Inflammatory macrophage treated with lipopolysaccharide for 1 hour (primary cell): ENCODE measurements at places on chromosomes 1 and 21.

DNA sequence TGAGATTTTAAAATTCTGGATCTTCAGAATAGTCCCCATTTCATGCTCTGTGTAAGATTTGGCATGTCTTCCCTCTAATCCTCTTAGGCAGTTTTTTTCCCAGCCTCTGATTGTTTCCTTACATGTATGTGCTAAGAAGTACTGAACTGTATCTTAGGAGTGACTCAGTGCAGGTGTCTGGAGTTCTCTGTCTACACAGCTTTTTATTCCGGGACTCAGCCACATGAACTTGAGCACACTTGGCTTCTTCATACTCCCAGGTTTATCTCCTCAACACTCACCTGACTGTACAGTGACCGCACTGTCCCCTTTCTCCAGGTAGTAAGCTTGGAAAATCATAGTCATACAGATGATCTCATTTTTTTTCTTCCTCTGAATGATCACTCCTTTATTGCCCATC is 50.7 kb downstream of the SYT14 start:
- no peak for DNase-seq

GRCh38 chr1:204383163-204383904 is 23.6 kb upstream of the PLEKHA6 start:
- no peak for DNase-seq

- peak; percentile 72 for DNase-seq
Measured at GRCh38 chr1:97907886-97908285, 12.9 kb downstream of the DPYD start.

DNA sequence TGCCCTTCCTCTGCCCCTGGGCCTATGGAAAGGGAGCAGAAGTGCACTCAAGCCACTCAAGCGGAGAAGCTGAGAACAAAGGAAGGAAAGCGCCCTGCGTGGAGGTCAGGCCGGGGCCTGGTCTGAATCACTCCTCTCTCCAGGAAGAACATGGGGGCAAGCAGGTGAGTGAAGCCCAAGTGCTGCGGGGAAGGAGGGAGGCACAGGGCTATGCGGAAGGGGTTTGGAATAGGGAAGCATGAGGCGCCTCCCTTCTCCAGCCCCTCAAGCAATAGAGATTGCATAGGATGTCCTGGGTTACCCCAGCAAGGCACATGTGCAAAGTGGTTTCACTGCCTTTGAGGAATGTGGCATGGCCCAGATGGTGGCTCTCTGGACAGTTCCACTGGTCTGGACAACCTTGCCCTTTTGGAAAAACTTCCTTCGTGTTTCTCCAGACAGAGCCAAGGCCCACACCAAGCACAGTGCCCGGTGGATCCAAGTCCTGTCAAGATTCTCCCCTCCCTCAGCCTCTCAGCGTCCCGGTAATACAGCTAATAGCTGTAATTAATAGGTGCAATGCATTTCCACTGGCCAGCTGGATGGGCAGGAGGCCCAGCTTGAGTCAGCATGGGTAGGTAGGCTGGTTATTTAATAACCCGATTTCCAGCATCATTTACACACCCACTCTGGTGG is 13.7 kb downstream of the BLACAT1 start:
- DNase-seq: no peak

DNA sequence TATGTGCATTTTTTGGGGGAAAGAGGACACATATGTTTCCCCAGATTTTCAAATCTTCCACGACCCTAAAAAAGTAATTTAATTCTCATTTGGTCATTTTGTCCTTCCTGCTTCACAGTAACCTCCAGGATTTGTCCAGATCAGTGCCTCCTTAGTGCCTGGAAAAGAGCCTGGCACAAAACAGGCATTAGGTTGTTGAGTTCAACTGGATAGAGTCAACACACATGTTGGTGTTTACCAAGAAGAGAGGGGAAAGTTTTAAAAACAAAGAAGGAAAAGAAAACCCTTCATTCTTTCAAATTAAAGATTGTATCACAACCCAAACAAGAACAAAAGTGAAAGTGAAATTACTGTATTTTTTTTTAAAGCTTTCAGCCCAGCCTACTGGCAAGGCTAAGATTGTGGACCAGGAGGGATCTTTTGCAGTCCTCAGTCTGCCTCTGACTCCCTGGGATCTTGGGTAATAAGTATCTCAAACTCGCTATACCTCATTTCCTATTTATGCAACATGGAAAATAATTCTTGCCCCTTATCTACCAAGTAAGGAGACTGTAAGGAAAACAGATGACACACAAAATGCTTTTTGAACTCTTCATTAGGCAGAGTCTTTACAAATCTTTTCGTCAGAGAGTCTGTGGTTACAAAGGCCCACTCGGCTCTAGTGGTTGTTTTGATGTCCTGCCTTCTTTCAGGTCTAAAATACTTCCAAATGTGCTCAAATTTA is 57.8 kb downstream of the ZNF281 start:
- peak; percentile 86 for DNase-seq

DNA sequence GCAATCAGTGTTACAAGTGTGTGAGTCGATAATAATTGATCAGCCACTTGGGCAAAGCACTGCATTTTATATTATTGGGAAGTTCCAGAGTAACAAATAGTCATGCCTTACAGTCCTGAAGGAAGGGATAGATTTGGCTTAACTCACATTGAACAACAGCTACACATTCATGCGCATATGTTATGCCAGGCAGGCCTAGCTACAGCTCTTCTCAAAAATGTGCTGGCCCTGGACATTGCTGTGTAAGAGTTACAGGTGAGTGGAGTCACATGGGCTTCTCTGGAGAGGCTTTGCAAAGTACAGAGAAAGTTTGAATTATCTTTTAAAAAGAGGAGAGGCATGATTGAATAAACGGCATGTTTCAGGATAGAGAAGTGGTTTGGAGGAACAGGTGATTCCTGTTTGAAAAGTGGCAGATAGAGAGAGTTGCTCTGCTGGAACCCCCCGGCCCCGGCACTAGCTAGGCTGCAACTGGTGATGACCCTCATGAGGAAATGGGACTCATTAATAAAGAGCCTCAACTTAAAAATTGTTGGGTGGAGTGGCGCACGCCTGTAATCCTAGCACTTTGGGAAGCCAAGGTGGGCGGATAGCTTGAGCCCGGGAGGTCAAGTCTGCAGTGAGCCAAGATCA is 200.6 kb downstream of the CRB1 start:
- DNase-seq: no peak

DNA sequence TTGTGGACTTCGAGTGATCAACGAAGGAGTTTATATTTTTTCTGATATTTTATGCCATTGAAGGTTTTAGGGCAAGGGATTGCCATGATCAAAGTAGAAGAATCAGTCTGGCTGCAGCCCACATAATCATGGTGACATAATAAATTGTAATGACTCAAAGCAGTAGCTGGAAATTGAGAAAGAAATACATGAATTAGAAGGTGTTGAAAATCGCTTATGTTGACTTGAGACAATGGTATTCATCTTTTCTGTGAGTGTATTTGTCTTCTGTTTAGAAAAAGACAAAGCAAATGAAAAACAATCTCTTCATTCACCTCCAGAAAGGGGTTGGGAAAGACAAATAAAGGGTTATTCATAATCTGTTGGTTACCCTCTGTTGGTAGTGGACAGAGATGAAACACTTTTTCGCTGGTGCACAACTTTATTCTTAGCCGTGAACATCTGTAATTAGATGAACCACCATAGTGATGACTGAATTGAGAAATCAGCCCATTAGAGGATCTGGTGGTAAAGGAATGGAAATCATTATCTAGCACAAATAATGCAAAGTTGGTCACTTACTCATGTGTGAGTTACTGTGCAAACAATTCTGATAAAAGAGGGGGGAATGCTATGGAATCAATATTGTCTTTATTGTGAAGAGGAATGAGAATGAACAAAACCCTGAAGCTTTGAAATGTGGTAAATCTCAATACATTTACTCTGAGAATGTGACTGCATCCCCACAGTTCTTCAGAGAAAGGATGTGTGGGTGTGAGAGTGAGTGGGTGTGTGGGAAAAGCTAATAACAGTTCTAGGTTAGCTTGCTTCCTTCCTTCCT is 121.8 kb downstream of the NTNG1 start:
- DNase-seq: no peak

DNA sequence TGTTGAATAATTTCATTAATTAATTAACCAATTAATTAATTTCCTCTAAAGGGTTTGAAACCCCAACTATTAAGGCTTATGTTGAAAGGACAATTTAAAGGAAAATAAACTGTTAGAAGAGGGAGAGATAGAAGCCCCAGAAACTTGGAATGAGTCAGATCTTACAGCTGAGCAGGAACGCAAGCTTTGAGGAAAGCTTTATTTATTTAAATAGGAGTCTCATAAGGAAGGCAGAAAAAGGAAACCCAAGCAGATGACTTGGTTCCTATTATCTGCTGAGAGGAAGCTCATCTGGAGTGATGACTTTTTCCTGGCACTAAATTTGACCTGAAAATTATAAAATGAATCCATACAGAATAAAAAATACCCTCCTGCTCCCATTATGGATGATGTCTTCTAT is 105.1 kb downstream of the ROR1 start:
- DNase-seq: no peak

GRCh38 chr1:171126504-171126903 is 35.8 kb downstream of the FMO3 start:
- DNase-seq: no peak

- DNase-seq: no peak
Measured at GRCh38 chr1:157852476-157852875, 10.9 kb upstream of the CD5L start.

DNA sequence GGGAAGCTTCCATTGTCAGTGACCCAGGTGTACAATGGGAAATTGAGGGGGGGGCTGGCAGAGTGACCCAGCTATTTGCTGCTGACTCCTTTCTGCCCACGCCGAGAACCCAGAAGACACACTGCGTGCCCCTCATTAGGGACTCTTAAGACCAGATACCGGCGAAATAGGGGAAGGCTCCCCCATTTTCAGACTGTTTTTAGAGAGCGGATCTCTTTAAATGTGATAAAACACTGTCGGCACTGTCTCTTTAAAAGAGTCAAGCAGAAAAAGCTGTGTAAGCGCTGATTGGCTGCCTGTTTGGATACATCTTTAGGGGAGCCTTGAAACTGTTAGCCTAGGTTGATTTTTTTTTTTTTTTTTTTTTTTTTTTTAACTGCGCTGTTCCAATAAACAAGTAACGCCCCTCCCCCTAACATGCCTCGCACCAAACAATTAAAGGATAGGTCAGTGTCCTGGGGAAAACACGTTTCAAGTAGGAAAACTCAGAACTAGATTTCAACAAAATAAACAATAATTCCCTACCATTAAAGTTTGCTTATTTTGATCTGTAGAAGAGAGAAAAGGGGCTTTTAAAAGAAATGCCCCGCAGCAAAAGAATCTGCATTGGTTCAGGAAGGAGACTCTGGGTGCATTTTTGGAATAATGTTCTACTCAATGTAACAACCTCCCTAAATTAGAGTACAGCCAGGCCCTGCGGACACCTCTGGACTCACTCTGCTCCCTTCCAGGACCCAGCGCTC is 1.4 kb upstream of the SSBP3 start:
- DNase-seq: peak; percentile 81

DNA sequence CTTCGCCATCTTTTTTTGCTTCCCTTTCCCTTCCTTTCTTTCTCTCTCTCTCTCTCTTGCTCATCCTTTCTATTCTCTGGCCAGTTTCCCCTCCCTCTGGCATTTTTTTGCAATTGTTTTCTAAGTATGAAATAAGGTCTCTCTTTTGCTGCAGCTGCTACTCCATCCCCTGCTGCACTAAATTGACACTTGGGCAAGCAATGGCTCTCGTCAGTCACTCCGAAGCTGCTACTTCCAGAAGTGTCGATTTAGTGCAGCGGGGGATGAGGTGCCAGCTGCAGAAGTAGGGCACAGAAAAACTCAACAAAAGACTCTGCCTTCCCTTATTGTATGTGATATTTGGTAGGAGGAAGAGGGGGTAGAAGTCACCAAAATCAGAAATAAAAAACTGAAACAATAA is 642.3 kb downstream of the RWDD3 start:
- DNase-seq: no peak

DNA sequence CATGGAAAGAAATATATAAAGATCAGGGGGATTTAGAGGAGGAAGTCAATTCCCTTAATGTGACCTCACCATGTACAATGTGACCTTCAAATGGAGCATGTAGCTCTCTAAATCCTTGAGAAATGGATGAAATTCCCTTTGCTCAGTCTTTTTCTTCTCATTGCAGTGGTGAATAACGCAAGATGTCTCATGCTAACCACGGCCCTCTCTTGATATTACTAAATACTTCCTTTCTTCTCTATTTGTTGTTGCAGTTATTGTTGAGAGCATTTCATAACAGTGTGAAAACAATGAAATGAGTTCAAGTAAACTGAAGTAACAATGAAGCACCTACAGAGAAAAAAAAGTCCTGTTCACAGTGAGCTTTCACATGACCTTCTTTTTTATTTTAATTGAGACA is 55.6 kb downstream of the ZNF281 start:
- peak; percentile 99 for DNase-seq

DNA sequence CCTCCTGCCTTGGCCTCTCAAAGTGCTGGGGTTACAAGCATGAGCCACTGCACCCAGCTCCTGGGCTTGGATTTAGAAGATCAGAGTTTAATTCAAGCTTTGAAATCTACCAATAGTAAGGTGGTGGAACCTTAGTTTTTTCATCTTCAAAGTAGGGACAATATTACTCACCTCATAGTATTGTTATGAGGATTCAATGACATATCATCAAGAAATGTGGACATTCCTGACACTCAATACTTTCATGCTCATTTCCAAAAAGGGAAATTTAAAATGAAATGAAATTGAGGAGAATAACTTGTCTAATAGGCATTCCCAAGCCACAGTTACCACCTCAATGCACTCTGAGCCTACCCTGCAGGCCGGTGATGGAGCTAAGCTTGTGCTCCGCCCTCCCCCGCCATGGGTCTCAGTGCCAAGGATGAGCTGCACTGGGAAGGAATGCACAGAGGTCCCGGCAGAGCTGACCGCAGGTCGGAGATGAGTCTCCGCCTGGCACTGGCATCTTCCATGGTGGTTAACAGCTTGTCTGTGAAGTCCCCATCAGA is 56.5 kb upstream of the BCAR3 start:
- no peak for DNase-seq
